ENCODE measurements at places on chromosomes 2 and 18.

DNA sequence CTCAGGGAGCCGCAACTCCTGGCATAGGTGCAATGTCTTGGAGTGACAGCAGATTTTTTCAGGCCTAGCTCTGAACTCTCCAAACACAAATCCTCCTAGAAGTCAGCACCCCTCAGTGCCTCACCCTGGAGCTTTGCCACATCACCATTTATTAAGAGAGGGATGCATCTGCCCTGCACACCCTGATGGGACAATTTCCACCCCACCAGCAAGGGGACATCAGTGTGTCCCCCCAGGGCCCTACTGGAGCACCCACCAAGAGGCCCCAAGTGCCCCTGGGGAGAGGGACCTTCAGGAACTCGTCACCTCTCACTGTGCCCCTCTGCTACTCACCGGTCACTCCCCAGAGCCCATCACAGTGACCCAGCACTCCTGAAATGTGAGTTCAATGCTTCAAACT is 144.7 kb downstream of the NDUFA10 start:
- DNase-seq = no peak

DNA sequence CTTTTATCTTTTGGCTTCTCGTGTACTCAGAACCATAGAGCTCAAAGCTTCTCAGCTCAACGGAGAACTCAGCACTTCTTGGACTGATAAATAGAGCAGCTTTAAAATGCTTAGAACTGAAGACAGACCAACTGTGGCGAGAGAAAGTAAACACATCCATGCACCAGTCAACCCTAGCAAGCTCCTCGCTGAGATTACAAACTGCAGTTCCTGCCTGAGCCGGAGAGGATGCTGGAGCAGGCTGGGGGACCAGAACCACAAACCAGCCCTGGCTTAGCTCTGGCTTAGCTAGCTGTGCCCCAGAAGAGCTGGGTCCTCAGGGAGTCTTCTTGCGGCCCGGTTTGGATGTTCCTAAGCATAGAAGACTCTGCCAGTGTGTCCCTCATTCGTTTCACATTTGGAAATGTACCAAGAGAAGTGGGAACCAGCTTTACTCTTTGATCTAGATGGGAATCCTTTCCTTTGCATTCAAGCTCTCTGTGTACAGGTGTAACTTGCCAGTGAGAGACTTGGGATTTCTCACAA is 5.6 kb downstream of the PAX8 start:
- DNase-seq = no peak

DNA sequence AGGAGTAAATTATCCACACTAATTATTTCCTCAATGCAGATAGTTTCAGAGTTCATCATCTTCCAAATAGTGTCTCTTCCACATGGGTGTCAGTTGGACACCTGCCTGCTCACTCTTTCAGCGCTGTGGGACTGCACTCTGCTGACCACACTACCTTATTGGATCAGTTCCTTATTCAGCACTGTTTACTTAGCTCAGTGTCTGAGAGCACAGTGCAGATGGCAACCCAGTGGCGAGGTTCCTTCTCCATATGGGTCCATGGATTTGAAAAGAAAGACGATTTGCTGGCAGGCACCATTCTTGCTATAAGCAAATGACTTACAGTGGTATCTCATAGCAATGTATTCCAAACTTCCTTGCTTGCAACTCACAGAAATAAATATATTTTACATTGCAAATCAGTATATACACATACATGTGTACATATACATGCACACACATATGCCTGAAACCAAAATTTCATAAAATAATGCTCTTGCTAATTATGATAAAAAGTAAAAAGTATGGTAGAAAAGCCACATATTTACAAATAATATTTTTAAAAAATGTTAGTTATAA is 354.8 kb downstream of the INSIG2 start:
- no peak for DNase-seq

GRCh38 chr2:28471214-28471613 is 24.6 kb upstream of the PLB1 start:
- no peak for DNase-seq

- DNase-seq = no peak
Observed at GRCh38 chr2:28326881-28327505, 65.7 kb upstream of the FOSL2 start.

- no peak for DNase-seq
Observed at GRCh38 chr18:23998820-23999219, 15.7 kb upstream of the TTC39C start.

DNA sequence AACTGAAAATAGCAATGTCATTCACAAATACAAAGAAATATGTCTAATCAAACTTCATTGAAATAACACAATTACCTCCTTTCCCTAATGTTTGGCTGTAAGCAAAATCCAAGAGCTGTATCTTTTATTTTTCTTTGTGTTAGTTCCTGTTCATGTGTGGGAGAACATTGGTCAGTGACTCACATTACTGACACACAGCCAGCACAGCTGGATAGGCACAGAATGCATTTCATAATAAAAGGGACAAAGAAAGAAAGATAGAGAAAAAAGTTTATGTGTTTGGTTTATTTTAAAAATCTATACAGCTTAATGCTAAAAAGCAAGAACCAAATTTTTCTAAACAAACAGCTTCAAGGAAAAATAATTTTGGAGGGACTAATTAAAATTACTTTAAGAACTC is 185.6 kb upstream of the COL3A1 start:
- DNase-seq = no peak

- no peak for DNase-seq
Observed at GRCh38 chr2:129708221-129708967, 271.1 kb upstream of the RAB6C start.

Data from non-pigmented ciliary epithelial cell (primary cell).